GM06990 (cell line): ENCODE measurements at places on chromosomes 1 and 21.

GRCh38 chr1:55724551-55725325, 509.6 kb upstream of the USP24 start:
- no peak for DNase-seq

DNA sequence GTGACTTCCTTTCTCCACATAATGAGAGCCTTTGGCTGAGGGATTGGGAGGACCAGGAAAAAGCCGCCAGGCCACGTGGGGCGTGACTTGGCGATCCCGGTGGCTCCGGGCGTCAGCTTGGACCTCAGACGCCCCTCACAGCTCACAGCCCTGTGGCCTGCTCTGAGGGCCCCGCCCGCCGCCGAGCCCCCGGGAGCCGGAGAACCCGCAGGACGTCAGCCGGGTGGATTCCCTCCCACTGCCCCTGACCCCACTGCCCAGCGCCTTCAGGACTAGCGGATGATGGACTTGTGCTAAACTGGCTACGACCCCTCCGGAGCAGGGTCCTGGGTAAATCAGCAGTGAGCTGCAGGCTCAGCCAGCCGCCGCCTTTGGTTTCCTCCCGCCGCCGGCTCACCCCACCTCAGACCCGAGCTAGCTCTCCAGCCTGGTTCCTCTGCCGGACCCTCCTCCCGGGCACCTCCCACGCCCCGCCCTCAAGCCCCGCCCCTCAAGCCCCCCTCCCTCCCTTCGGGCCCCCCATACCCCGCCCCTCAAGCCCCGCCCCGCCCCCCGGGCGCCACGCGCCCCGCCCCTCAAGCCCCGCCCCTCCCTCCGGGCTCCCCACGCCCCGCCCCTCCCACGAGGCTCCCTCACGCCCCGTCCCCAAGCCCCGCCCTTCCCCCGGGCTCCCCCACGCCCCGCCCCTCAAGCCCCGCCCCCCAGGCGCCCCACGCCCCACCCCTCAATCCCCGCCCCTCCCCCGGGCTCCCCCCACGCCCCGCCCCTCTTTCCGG, 10.0 kb upstream of the FAAP20 start:
- DNase-seq = peak; percentile 64

GRCh38 chr1:93740601-93741031, 59.0 kb upstream of the BCAR3 start:
- DNase-seq = no peak

GRCh38 chr1:96208428-96208827, 513.2 kb upstream of the PTBP2 start:
- DNase-seq = no peak

- DNase-seq = no peak
Measured at GRCh38 chr1:111920221-111921024, 69.0 kb downstream of the KCND3 start.

DNA sequence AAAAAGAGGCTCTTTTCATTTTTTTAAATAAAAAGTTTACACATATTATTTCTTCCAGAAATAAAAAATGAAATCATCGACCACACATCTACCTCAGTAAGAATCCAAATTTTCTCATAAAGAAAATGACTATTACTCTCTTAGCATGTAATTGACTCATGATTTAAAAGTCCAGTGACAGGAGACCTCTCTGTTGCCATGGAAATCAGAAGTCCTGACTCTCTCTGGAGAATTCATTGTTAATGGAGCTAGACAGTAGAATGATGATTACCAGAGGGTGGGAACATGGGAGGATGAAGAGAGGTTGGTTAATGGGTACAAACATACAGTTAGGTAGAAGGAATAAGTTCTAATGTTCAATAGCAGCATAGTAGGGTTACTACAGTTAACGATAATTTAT, 5.0 kb upstream of the CLCA4 start:
- DNase-seq = no peak

GRCh38 chr1:223421025-223421424, 27.8 kb downstream of the CCDC185 start:
- DNase-seq = no peak

DNA sequence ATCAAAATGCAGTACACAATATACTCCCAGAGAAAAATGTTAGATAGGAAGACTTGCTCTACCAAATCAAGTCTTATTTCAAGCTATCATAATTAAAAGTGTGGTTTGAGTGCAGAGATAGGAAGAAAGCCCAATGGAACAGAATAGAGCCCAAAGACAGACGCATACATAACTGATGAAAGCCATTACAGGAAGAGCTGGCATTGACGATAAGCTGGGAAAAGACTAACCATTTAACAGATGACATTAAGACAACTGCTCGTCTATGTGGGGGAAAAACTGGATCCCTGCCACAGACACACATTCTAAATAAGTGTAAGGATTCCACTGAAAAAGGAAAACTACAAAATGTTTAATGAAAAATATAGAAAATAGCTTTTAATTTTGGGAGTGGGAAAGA, 85.5 kb downstream of the NGF start:
- no peak for DNase-seq

GRCh38 chr1:204736836-204737235, 51.3 kb upstream of the LRRN2 start:
- no peak for DNase-seq

DNA sequence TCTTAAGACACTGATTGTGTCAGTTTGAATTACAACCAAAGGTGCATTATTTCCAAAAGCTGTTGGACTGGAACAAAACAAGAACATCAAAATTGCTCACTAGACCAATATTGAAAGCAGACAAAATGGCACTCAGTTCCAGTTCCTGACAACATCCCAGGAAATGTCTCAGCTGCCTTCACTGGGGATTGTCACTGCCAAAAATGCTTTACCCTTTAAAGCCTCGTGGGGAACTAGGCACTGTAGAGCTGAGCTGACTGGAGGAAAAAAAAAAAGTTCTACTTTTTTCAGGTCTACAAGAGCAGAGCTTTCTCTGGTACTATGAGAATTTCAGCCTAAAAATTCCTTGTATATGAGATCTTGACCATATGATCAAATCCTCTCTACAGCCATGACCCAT, 21.9 kb downstream of the GPR52 start:
- DNase-seq = no peak

DNA sequence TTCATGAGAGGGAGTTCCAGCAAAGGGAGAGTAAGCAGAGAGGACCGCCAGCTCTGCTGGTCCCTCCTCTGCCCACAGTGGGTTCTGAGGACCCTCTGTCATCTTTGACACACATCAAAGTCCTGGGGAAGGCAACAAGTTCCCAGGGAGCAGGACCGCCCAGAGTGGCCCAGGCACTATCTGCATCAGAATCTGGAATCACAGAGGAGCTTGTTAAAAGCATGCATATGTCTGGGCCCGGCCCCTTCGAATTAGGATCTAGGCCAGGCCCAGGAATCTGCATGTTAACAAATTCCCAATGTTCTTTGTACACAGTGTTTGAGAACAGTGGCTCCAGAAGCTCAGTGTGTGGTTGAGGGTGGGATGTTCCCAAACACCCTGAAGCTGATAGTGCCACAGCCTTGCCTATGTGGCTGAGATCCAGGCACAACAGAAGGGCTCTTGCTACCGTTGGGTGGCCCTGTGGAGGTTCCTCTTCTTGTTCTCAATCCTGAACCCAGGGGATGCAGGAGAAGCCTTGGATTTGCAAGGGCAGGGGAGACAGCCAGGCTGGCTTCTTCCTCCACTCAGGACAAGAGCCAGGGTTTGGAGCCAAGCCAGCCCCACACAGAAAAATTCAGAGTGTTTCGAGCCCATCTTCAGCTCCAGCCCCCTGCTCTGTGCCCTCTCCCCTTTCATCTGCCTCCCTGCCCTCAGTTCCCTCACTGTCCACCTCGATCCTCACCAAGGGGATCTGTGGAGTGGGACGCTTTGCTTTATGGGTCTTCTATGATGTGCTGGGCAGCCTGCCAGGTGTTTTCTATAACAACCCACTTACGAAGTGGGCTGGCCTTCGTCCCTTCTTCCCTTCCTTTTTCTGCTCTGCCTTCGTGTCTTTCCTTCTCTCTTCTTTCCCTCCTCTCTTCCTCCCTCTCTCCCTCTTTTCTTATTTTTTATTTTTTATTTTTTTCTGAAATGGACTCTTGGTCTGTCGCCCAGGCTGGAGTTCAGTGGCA, 129.0 kb upstream of the TMPRSS2 start:
- DNase-seq = no peak

DNA sequence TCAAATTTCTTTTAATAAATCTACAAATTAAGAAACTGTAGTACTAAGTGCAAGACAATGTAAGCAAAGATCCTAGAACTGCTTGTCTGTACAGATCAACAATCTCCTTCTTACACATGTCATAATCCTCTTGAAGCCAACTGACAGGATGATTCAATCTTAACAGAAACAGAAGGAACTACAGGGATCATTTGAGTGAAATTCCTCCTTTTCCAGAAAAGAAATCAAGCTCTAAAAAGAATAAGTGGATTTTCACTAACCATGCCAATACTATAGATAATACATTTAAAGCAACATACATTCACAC, 53.2 kb downstream of the RAB3GAP2 start:
- no peak for DNase-seq

GRCh38 chr1:204110894-204111633, 38.1 kb downstream of the SOX13 start:
- DNase-seq = no peak

- no peak for DNase-seq
Measured at GRCh38 chr1:51627672-51628071, 10.8 kb downstream of the OSBPL9 start.

DNA sequence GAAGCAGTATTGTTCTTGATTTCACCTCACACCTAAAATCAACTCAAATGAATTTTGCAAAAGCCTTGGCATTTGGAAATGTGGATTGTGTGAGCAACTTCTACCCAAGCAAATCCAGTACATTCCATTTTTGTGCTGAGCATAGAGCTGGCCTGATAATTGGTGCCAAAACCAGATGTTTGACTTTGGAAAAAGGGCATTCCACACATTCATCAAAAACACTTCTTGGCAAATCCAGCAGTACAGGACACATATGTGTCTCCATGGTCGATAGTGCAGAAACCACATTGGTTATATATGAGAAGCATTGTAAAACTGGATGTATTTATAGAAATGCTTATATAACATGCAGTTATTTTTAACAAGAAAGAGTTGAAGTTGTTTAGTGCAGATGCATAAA, 210.4 kb downstream of the KCNK2 start:
- DNase-seq = no peak

- no peak for DNase-seq
Measured at GRCh38 chr1:41927118-41927517, 8.4 kb upstream of the HIVEP3 start.

DNA sequence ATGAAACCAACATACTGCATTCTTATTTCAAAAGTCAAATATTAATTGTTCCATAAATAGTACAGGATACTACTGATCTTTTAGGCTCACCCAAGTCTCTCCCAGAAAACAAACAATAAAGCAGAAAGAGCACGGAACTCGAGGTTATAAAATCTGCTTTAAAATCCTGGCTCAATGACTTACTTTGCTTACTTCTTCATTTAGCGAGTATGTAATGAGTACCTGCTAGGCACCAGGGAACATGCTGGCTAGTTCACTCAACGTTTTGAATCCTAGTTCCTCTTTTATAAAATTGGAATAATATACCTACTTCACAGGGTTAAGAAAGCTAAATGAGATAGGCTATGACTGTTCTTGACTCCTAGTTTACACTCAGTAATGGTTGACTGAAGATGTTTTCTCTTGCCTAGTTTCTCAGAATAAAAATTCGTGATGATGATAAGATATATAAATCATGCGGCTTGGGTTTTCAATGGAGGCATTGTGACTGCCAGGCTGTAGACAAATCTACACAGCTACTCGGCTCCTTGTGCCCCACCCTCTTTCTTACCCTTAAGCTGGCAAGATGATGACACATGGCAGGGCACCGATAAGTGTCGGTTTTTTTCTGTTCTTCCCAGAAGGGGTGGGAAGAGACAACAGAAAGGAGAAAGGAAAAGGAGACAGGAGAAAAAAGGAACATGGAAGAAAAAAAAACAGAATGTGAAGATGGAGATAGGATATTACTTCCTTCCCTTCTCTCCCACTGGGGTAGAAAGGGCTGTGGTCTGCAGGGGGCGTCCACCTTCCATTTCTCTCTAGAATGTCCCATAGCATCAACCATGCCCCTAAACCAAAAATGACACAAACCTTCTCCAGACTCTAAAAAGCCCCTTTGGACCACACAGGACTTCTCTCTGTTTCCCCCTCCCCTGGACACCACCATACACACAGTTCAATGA, 507.1 kb downstream of the SMYD3 start:
- no peak for DNase-seq

- no peak for DNase-seq
Measured at GRCh38 chr1:207919523-207920170, 8.7 kb upstream of the CD34 start.

DNA sequence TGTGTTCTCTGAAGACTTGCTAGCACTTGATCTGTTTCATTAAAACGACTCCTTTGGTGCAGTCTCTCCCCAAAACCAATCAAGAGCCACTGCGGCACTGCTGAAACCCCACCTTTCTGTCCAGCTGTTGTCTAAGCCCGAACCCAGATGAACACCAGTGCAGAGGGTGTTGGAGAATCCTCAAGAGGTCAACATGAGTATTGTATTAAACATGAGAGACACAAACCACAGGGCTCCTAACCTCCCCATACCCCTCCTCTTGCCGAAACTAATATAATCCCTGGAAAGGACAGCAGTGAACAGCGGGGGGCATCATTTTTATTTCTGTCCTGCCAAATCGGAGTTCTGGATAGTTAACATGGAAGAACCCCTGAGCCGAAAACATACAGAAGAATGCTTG, 333.9 kb downstream of the CAMTA1 start:
- DNase-seq = no peak

GRCh38 chr1:38559446-38560165, 300.0 kb downstream of the RRAGC start:
- DNase-seq = peak; percentile 86

DNA sequence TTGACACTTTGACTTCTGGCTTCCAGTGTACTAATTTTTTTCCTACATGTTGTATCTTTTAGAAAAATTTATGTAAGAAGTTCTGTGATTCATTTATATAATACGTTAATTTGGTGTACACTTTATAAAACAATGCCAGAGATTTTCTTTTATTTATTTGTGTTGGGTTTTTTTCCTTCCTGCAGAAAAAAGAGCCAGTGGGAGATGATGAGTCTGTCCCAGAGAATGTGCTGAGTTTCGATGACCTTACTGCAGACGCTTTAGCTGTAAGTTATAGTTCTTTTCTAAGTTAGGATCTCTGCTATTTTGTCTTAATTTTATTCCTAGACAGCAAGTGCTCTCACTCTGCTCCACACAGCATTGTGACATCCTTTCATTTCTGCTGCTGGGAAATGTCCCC, 14.4 kb downstream of the SARS1 start:
- no peak for DNase-seq

- no peak for DNase-seq
Measured at GRCh38 chr1:192817246-192817645, 8.4 kb downstream of the RGS2 start.

DNA sequence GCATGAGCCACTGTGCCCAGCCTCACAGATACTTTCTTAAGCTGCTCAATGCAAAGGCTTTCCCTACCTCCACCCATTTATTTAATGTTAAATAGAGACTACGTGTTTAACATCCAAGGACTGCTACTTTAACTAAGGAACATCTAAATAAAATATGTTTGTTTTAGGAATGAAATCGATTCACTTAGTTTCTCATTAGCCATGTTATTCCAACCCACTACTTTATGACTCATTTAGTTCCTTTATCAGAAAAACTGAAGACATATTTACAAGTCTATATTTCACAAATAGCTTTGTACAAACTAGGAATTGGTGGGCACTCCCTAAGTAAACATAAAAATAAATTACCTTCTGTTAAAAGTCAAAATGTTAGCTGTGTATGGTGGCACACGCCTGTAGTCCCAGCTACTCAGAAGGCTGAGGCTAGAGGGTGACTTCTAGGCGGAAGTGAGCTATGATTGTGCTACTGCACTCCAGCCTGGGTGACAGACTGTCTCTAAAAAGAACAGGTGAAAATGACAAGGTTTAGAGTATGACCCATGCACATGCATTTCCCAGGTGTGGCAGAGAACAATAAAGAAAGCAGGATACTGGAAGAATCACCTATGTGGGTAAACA, 39.9 kb upstream of the AK4 start:
- DNase-seq = no peak
